Activated naive CD4-positive, alpha-beta T cell treated with anti-CD3 and anti-CD28 coated beads for 36 hours (primary cell): ENCODE measurements at places on chromosomes 3 and 15.

DNA sequence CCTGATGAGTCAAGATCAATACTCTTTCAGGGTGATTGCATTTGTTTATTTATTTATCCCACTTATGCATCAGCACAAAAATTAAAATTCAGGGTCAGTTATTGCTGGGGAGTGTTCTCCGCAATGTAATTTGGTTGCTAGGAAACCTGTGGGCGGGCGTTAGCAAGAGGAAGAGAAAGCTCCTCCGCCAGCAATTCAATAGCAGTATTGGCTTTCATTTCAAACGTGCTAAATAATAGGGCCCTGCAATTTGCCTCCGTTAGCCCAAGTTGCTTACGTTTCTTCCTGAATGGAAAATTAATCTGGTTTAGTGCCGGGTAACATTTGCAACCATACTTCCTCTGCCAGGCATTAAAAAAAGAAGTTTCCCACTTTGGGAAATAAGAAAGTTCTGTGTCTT lies 35.5 kb upstream of the PLCL2 start:
- H3K27me3 ChIP-seq: no peaks in the 10 kb centered on the region
- peak overlapping the region; percentile 53 for H3K4me3 ChIP-seq
- H3K36me3 ChIP-seq: no peaks in the 10 kb centered on the region
- peaks cover 37% of the 10 kb centered on the region for H3K4me1 ChIP-seq
- peak overlapping the region; percentile 64 for H3K27ac ChIP-seq

DNA sequence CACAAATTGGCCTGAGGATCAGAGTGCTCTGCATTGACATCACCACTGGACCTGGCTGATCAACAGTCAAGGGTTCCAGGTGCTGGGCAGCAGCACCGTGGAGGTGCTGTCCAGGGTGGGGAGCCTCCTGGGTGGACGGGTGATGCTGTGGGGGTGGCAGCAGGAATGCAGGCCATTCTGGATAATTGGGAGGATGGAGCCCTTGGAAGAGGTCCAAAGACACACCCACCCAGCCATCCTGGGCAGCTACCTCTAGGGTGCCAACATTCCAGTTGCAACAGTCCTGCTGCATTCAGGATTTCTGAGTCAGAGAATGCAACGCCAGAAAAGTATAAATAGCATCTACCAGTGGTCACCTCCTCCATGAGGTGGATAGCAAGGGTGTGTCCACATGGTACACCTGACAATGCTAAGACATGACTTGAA lies 26.8 kb downstream of the STARD5 start:
- DNase-seq: no peak
- peaks cover 66% of the 10 kb centered on the region for H3K4me1 ChIP-seq
- H3K4me3 ChIP-seq: peak overlapping the region; percentile 93
- H3K27me3 ChIP-seq: no peaks in the 10 kb centered on the region
- peak overlapping the region; percentile 99 for H3K27ac ChIP-seq

- H3K4me1 ChIP-seq: no peaks in the 10 kb centered on the region
- H3K36me3 ChIP-seq: no peaks in the 10 kb centered on the region
- no peak for DNase-seq
- H3K27me3 ChIP-seq: no peaks in the 10 kb centered on the region
- H3K4me3 ChIP-seq: no peak overlapping the region
- no peak overlapping the region for H3K27ac ChIP-seq
Measured at GRCh38 chr3:175619369-175619768, 760.2 kb downstream of the NAALADL2 start.

DNA sequence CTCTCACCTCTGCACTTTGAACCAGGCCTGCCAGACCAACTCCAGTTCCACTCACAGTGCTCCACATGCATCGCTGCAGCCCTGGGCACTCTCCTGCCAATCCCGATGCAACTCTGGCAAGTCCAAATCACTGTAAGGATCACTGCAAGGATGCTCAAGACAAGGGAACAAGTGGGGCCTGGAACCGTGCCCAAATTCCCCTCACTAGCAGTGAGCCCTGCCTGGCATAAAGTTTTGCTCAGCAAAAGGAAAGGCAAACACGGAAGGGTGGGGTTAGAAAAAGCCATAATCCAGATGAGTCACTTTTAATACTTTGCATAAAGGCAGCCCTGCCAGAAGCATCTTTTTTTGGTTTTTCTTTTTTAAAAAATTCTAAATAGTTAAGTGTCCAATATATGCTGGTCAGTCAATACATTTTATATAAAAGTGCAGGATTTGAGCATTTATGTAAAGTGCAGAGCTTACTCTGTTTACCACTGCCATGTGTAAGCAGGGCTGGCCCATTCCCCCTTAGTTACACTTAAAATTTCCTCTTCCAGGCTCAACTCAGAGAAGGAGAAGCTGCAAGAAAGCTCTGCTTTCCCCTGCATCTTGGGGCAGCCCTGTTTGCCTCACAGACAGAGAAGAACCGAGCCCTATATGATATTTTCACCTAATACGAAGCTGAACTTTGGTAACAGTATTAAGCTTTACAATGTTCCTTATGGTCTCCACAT lies 102.2 kb downstream of the CD47 start:
- no peak for DNase-seq
- no peak overlapping the region for H3K27ac ChIP-seq
- H3K36me3 ChIP-seq: no peaks in the 10 kb centered on the region

DNA sequence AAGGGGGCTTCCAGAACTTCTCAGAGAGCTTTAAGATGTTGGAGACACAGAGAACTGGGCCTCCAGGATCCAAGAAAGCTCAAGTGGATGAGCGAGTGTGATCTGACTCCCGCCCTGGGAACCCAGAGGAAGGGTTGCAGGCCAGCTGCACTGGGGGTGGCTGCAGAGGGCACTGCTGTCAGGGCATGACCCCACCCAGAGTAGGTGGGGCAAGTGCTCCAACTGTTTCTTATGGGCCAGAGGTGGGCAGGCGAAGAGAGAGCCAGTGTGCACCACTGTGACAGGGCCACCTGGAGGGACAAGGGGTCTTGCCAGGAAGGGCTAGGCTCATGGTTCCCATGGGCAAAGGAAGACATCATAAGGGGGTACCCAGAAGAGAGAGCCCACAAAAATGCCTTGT lies 48.8 kb downstream of the EXOG start:
- H3K27me3 ChIP-seq: peaks cover 1% of the 10 kb centered on the region
- no peaks in the 10 kb centered on the region for H3K36me3 ChIP-seq
- H3K4me3 ChIP-seq: no peak overlapping the region
- DNase-seq: no peak
- no peaks in the 10 kb centered on the region for H3K4me1 ChIP-seq

DNA sequence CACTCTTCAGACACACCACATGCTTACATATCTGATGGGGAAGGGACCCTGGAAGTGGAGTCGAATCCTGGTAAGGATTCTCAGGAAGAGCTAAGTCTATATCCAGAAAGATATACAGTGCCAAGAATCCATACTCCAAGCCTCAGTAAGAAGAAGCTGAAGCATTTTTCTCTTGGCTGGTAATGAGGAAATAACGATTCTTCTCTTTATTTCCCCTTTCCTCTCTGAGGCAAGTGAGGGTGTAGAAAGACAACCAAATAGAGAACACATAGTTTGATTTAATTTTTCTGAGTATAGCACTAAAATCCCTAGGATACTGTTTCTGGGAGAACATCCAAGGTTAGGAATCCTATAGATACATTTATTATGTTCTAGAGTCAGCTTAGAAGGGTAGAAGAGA lies 857.3 kb downstream of the TUSC7 start:
- H3K27ac ChIP-seq: no peak overlapping the region
- H3K4me1 ChIP-seq: no peaks in the 10 kb centered on the region
- no peaks in the 10 kb centered on the region for H3K36me3 ChIP-seq
- no peaks in the 10 kb centered on the region for H3K27me3 ChIP-seq

DNA sequence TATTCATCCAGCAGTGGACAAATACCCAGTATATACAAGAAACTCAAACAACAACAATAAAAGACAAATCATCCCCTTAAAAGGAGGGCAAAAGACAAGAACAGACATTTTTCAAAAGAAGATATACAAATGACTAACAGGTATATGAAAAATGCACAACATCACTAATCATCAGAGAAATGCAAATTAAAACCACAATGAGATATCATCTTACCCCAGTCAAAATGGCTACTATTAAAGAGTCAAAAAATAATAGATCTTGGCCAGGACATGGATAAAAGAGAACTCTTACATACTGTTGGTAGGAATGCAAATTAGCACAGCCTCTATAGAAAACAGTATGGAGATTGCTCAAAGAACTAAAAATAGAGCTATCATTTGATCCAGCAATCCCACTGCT lies 16.9 kb downstream of the DHX36 start:
- DNase-seq: no peak
- H3K27me3 ChIP-seq: no peaks in the 10 kb centered on the region
- H3K36me3 ChIP-seq: peaks cover 29% of the 10 kb centered on the region
- H3K4me3 ChIP-seq: no peak overlapping the region
- peaks cover 15% of the 10 kb centered on the region for H3K4me1 ChIP-seq
- no peak overlapping the region for H3K27ac ChIP-seq

DNA sequence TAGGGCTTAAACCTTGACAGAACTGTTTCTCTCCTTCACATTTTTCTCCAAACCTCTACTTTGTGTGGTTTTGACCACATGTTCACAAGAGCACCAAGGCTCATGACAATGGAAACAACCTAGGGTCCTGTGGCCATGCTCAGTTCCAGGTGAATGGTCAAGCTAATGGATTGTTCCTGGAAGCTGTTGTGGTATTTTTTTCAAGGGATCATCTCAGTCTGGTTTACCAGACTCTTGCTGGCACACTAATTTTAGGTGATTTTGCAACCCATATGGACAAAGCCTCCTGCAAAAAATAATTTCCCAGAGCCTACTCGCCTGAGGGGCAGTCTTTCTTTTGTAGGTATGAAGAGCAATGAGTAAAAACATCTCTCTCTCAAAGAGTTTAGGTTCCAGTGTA lies 67.2 kb downstream of the LSAMP start:
- H3K27ac ChIP-seq: no peak overlapping the region
- H3K4me3 ChIP-seq: no peak overlapping the region
- no peaks in the 10 kb centered on the region for H3K4me1 ChIP-seq
- DNase-seq: no peak

DNA sequence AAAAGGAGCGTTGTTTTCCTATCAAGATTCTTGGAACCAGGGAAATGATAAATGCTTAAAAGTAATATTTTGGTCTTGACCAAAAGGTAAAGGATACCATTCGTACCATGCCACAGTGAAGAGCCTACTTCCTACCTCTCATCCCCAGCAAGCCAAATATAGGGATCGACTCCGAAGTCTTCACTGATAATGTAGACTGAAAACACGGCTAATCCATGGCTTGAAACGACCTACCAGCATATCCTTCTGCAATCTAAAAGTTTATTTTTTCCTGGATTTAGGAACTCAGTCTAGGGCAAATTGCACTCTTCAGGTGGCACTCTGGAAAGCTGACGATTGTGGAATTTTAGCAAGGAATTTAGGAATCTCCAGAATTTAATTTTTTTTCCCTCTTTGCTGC lies 1.9 kb upstream of the SEMA6D start:
- no peak overlapping the region for H3K27ac ChIP-seq
- no peak overlapping the region for H3K4me3 ChIP-seq
- H3K27me3 ChIP-seq: peaks cover 46% of the 10 kb centered on the region
- H3K36me3 ChIP-seq: no peaks in the 10 kb centered on the region
- peaks cover 8% of the 10 kb centered on the region for H3K4me1 ChIP-seq

DNA sequence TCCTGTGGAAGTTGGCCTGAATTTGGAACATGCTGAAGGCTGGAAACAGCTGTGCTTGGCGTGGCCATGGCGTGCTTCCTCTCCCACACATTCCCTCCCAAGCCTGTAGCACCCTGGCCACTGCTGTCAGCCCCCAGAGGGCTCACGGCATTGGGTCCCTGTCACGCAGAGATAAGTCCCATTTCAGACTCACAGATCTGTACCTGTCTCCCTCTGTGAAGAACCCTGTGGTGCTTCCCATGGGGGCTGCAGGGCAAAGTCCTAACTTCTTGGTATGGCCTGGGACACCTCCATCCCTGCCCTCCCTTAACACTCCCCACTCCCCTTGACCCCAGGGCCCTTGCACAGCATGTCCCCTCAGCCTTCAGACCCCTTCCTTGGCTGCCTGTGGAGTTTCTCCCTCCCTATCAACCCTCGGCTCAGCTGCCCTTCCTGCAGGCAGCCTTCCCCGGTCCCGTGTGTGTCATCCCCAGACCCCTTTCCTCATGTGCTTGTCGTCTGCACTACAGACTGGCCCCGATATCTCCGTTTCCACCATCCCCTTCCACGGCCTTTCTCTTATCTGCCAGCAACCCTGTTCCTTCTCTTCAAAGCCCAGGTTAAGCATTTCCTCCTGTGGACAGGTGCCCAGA lies 28.6 kb downstream of the ABTB1 start:
- H3K4me3 ChIP-seq: no peak overlapping the region
- no peak for DNase-seq
- H3K4me1 ChIP-seq: no peaks in the 10 kb centered on the region

DNA sequence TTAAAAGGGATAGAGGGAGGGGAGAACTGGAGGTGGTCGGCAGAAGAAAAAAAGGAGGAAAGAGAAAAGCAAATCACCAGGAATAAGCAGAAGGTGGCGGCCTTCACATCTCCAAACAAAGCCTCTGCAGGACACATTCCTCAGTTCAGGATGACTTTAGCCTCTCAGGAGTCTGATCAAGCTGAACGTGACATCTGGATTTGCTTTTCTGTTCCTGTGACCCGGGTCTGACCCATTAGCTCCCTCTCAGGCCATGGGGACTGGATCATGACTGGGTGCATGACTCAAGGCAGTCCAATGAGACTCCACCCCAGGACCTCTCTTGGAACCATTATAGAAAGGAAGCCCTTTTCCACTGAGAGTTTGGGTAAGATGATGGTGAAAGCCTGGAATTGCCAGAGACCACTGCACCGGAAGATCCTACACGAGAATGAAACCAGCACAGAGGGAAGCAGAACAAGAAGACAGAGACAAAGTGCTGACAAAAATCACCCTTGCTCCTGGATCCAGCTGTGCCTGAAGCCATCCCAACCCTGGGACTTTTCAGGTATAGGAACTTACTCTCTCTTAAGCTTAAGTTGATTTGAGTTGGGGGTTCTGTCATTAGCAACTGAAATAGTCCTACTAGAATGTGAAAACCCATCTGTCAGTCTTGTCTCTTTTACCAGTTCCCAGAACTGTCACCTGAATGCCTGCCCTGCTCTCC lies 45.4 kb upstream of the RAD18 start:
- no peak overlapping the region for H3K27ac ChIP-seq
- no peaks in the 10 kb centered on the region for H3K27me3 ChIP-seq
- peaks cover 14% of the 10 kb centered on the region for H3K4me1 ChIP-seq

GRCh38 chr3:151835751-151836525 lies 22.0 kb downstream of the AADAC start:
- no peaks in the 10 kb centered on the region for H3K27me3 ChIP-seq
- no peaks in the 10 kb centered on the region for H3K36me3 ChIP-seq
- no peak for DNase-seq
- peaks cover 2% of the 10 kb centered on the region for H3K4me1 ChIP-seq
